ENCODE measurements at places on chromosomes 12 and 14.

DNA sequence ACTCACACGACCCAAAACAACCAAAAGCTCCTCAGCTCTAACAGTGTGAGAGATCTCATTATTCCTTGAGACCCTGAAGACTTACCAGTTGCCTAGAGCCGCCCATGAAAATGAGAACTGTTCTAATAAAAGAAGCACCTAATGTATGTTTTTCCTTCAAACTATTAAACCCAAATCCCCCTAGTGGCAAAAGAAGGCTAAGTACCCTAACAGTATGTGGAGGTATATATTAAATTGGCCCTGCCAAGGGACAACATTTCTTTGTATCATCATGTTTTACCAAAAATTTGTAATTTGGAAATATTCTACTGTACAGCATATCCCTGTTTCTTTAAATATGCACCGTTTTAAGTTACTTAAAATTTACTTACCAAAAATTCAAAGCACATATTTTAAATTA is 38.0 kb upstream of the PPFIA2 start:
- peak; percentile 38 for DNase-seq

- no peak for DNase-seq
Measured at GRCh38 chr12:106197906-106198623, 49.8 kb downstream of the CKAP4 start.

DNA sequence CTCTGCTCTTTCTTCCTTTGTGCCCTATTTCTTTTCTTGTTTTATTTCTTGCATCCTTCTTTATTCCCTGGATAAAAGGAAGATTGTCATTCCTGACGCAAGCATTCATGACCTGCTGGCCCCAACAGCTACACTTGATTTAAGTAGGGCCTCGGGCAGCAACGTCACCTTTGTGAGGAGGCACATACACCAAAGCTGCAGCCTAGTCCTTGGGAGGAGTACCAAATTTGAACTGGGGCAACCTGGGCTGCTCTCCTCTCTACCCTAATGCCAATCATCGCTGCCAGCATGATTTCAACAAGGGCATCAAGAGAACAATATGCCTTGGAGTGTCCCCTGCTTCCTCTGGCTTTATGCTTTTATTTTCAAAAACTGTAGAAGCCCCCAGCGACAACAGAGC is 76.4 kb downstream of the C12orf50 start:
- DNase-seq: peak; percentile 46

GRCh38 chr12:13208533-13209435 is 12.3 kb downstream of the EMP1 start:
- peak; percentile 58 for DNase-seq

- peak; percentile 43 for DNase-seq
Measured at GRCh38 chr12:107759410-107759809, 1.5 kb downstream of the PRDM4 start.

- DNase-seq: no peak
Measured at GRCh38 chr12:124940143-124940392, 25.6 kb upstream of the UBC start.

GRCh38 chr12:42473130-42473529 is 116.4 kb downstream of the PRICKLE1 start:
- DNase-seq: no peak

DNA sequence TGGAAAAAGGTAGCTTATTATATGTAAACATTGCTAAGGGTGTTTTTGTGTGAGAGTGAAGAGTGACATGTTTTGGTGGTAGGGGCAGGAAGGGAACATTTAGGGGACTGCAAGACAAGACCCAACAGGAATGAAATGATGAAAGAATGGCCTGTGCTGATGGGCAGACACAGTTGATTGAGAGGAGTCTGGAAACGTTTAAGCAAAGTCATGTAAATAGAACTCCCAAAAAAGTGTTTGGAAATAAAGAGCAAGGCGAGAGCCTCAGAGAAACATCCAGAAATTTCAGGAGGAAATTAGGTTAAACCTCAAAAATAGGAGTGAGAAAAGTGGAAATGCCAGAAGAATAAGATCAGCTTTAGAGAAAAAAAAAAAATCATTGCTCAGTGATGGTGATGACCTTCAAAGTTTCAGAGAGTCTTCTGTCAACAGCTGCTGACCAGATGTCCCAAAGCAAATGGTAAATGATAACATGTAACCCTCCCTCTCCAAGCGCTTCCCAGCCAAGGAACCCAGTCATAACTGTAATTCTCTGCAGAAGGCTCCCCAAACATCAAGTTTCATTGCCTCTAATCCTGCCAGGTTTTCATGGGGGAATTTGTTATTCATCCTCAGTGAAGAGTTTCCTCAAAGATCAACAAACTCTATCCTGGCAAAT is 223.2 kb upstream of the FAR2 start:
- DNase-seq: no peak

- DNase-seq: no peak
Measured at GRCh38 chr12:49863946-49864797, 21.3 kb upstream of the BCDIN3D start.

All from neural progenitor cell (in vitro differentiated cells).